Anterior cingulate cortex (tissue), 58 donors: ENCODE measurements at places on chromosomes 7 and 10.

DNA sequence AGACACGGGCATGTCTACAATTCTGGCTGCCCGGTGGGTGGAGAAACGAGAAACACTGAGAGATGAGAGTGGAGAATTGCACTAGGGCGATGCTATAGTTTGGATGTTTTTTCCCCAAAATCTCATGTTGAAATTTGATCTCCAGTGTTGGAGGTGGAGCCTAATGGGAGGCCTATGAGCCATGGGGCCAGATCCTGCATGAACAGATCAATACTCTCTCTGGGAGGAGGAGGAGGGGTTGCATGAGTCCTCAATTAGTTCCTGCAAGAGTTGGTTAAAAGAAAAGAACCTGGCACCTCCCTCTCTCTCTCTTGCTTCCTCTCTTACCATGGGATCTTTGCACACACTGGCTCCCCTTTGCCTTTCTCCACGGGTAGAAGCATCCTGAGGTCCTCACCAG lies 299.1 kb downstream of the CALN1 start:
- no peak for DNase-seq

- no peak for DNase-seq
These were observed 19.0 kb downstream of the TRIM56 start for GRCh38 chr7:101104193-101104713.

- no peak for DNase-seq
These were observed 100.5 kb downstream of the CXCL12 start for GRCh38 chr10:44284198-44285084.

- no peak for DNase-seq
These were observed 125.8 kb downstream of the PCLO start for GRCh38 chr7:83036721-83037380.

DNA sequence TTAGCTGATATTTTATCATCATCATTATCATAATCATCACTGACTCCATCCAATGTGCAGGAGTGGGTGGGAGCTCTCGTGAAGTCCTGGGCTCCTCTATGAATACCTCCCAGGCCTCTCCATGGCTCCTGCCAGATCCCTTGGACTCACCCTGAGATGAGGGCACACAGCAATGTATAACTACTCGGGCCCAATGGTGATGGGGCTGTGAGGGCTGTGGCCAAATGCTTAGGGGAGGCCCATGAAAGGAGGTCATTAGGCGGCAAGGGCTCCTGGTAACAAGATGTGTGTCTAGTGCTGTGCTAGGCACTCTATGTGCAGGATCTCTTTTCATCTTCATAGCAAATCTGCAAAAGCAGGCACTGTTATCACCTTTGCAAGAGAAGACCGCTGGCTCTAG lies 270.9 kb downstream of the GLRX3 start:
- no peak for DNase-seq

GRCh38 chr10:119807960-119808697 lies 64.5 kb downstream of the MCMBP start:
- no peak for DNase-seq

GRCh38 chr10:97229322-97230015 lies 43.7 kb upstream of the SLIT1 start:
- DNase-seq = no peak

DNA sequence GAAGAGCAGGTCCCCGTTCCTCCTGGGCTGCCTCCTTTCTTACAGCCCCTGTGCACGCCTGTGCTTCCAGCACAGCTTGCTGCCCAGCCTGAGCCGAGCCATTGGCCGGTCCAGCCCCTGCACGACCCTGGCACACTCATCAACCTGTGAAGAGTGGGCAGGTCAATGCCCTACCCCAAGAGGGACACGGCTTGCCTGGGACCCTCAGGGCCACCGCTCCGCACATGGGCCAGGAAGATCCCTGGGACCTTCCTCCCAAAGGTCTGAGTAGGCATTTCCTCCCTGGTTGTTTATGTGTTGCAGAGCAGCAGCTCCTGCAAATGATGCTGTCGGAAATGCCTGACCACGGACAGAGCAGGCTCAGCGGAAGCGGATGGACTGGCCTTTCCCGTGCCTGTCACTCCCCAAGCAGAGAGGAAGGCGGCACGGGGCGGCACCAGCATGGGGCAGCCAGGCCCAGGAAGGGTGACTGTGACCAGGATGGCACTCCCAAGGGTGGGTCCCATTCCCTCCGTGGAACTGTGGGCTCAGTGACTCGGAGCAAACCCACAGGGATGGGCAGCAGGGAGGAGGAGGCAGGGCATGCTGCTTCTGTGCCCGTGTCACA lies 252.5 kb downstream of the TNS3 start:
- no peak for DNase-seq
